Stimulated activated CD8-positive, alpha-beta memory T cell treated with anti-CD3 and anti-CD28 coated beads, Interleukin-4, amount 100 ng/mL, for 1 hour (primary cell): ENCODE measurements at places on chromosomes 7 and 10.

DNA sequence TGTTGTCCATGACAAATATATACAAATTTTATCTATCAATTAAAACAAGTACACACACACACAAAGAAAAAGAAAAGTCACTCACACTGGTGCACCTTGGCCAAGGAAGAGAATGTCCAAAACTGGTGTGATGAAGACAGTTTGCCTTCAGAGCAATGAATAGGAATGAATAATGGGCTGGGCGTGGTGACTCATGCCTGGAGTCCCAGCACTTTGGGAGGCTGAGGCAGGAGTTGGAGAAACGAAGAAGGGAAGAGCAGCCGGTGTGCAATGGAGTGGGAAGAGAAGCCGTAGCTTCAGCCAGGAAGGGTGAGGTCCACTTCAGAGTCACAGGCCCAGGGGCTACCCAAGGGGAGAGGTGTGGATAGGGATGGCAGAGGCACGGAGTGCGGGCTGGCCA lies 253.6 kb downstream of the CCSER2 start:
- DNase-seq, result no peak

- no peak for DNase-seq
These were observed 1.2 kb upstream of the OR2F1 start for GRCh38 chr7:143953421-143953820.

- DNase-seq, result no peak
These were observed 43.0 kb downstream of the MTERF1 start for GRCh38 chr7:91837397-91838070.

- DNase-seq, result no peak
These were observed 83.1 kb downstream of the FZD1 start for GRCh38 chr7:91347290-91347689.

DNA sequence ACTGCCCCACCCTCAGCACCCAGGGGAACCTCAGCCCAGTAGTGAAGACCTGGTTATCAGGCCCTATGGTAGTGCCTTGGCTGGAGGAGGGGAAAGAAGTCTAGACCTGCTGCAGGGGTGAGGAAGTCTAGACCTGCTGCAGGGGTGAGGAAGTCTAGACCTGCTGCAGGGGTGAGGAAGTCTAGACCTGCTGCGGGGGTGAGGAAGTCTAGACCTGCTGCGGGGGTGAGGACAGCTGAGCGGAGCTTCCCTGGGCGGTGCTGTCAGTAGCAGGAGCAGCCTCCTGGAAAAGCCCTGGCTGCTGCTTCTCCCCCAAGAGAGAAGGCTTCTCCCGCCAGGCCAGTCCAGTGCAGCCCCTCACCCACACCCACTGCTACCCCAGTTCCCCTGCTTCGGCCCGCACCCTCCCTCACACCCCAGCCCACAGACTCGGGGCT lies 6.3 kb downstream of the NOS3 start:
- no peak for DNase-seq

- DNase-seq, result no peak
These were observed 60.9 kb downstream of the TMEM130 start for GRCh38 chr7:98808751-98809460.

DNA sequence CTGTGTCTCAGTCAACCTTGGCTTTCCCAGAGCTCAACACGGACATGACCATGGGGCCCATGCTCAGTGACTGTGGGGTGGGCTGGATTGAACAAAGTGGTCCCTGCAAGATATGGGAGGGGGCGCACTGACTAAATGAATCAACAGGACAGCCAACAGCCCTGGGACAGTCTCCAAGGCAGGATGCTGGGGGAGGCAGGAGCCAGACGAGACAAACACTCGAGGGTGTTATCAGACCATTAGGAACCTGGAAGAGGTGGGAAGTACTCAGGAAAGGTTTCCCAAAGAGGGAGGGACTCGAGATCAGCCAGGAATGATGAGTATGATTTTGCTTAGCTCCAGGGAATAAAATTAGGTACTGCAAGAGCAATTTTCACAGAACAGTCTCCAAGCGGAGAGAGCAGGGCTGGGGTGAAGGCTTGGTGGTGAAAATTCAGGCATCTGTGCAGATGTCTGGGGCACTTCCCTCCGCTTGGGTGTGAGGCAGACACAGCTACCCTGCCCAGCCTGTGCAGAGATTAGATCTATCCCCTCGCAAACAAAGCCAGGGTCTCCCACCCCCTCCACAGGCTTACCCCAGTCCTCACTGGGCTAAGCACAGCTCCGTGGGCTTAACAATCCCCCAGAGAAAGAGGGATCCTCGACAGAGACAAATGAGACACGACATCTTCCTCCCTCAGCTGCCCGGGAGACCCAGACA lies 261.1 kb upstream of the ZMIZ1 start:
- no peak for DNase-seq

DNA sequence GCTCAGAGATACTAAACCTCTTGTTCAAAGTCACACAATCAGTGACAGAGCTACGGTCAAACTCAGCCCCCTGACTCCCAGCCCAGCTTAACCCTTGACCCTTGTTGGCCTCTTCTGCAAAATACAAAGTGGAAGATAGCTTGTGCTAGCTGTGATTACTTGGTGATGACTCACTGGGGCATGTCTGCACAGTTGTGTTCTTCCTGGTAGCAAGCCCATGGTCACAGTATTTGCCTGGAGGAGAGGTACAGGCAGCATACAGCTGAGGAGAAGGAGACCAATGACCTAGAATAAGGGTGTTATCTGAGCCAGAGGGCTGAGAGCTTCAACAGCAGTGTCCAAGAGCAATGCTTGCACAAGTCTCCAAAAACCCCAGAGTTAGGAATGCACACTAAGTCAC lies 5.7 kb upstream of the HSPA12A start:
- DNase-seq, result no peak

GRCh38 chr7:144027070-144027469 lies 21.7 kb upstream of the OR2A5 start:
- DNase-seq, result no peak

GRCh38 chr7:84474436-84474835 lies 279.8 kb upstream of the SEMA3A start:
- DNase-seq, result no peak

DNA sequence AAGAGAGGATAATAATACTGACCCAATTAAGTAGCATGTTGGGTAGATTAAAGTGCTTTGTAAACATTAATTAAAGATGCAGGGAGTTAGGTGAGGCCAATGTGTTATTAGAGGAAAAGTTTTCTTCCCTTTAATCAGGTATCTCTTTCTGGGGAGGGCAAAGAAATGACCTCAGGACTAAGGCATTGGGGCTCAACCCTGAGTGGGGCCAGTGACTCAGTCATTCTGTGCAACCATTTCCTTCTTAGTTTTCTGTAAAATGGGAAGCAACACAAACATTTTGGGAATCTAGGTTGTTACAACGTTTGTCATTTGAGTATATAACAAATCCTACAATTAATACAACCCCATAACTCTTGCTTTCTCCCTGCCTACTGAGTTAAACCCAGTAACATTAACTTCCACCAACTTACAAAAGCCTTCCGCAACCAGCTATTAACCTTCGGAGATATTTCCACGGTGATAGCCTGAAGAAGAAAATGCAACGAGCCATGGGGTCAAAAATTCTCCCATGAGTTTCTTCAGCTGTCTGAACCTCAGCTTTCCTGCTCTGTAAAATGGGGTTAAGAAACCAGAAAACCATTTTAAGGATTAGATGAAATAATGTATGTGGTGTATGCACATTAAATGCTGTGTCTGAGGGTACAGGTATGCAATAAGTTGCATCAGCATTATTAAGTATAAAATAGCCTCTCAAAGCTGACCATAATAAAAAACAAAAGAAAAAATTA lies 965 bp upstream of the PROSER2 start:
- no peak for DNase-seq

- no peak for DNase-seq
These were observed 181.8 kb upstream of the LRRN3 start for GRCh38 chr7:110909117-110909516.

GRCh38 chr10:54869022-54869421 lies 68.0 kb upstream of the PCDH15 start:
- no peak for DNase-seq

DNA sequence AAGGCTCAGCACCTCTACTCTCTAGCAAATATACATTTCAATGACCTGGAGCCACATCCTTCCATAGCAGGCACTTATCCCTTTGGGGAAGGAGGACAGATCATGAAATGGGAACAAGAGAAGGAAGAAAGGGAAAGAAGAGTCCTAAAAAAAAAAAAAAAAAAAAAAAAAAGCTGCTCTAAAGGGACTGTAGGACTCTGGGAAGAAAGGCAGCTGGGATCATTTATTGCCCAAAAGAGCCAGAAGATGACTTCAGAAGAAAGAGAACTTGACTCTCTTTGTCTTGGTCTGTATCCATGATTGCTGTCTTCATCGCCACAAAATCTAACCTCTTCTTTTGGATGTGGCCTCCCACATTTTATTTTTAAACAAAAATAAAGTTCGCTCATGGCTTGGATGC lies 203.6 kb upstream of the CELF2 start:
- no peak for DNase-seq

- no peak for DNase-seq
These were observed 897.9 kb upstream of the AUTS2 start for GRCh38 chr7:68700414-68700813.

- DNase-seq, result no peak
These were observed 10.6 kb downstream of the VOPP1 start for GRCh38 chr7:55561690-55562089.

- DNase-seq, result no peak
These were observed 16.2 kb downstream of the BPGM start for GRCh38 chr7:134662871-134663205.

DNA sequence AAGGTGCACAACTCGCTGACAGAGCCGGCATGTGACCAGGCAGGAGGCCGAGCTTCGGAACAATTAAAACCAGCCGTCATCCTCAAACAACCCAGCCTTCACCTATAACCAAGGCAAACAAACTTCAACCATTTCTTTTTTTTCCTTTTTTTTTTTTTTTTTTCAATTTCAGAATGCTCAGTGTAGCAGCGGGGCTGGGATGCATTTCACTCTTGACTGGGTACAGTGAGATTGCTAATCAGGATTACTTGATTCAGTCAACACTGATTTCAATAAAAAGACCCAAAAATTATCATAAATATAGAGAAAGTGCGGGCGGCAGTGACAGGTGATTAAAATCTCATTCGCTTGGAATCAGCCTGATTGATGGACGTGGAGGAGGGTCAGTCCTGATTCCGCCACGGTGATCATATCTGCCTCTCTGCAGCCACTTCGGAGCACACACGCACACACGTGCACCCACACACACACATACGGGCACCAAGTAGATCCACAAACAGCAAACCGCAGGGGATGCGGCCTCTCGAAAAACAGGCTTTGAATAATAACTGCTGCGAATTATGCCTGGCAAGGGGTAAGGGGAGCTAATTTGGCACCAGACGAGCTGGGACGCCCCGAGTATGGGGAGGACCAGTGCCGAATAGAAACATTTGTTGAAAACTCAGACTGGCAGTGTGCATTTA lies 31.2 kb downstream of the EBF3 start:
- no peak for DNase-seq

DNA sequence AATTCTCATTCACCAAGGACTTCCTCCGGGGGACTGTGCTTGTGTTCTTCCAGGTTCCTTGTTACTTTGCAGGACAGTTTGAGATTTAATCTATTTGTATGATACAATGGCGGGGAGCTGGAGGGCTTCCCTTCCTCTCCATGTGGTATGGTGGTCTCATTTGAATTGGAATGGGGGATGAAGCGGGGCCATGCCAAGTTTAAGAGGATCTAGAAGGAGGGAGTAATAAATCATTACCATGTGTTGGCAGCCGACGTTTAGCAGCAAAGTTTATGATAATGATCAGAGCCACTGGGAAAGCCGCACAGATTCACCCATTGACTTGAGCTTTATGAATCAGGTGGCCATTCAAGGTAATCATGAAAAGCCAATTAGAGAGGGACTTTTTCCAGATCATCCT lies 355.1 kb upstream of the MGMT start:
- no peak for DNase-seq

- no peak for DNase-seq
These were observed 99.6 kb upstream of the NPS start for GRCh38 chr10:127449490-127449889.

- DNase-seq, result no peak
These were observed 4.4 kb downstream of the VIM start for GRCh38 chr10:17232276-17232960.

DNA sequence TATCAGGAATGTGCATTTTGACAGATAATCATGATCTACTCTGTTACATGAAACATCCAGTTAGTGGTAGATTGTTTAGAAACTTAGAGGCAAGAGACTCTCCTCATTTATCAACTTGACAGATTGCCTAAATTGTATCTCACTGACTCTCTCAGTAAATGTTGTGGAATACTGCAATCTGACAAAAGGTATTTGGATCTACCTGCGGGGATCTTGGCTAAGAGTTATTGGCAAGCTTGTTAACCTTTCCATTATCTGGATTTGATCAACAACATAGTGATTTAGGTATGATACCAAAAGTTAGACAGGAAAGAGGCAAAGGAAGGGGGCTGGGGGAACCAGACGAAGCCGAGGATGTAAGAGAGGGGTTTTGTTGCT lies 2.0 kb downstream of the VSTM2A start:
- DNase-seq, result no peak

- no peak for DNase-seq
These were observed 21.2 kb downstream of the CAV1 start for GRCh38 chr7:116546054-116546453.

GRCh38 chr7:57308631-57309408 lies 141.2 kb upstream of the ZNF716 start:
- DNase-seq, result no peak

DNA sequence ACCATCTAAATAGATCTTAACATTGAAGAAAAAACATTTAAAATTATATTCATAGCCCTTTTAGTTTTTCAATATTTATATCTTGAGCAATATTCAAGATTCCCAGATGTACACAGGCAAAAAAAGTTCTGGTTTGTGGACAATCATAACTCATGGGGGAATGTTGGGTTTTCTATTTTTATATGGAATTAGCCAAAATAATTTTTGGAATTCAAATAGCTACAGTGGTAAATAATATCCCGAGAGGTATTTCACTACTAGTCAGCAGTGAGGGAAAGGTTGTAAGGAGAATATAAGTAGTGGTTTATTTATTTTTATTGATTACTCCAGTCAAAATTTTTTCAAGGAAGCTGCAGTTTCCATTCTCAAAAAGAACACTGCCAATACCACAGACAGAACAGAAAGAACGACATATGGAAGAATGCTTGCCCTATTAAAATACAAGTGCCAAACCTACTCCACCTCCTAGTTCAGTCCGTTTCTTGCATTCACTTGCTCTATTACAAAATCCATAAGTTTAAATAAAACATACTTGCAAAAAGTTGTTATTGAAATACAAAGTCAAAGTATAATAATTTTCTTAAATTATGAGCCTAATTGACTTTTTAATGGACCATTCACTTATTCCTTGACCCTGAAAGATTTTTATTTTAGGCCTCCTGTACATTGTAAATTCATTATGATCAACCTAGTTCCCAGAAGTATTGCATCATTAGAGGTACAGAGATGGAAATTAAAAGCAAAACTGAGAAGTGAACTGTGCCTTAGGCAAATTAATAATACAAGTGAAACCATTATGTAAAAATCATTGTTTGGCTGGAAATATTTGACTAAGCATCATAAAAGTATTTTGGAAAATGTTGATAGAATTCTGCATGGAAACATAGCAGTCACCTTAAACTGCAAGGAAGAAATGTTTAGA lies 533.2 kb downstream of the PARD3 start:
- DNase-seq, result no peak
